ENCODE measurements at places on chromosomes 16 and 17.

GRCh38 chr16:85208181-85208580 lies 95.9 kb upstream of the CIBAR2 start:
- no peak for DNase-seq

GRCh38 chr17:42855048-42855596 lies 4.1 kb downstream of the AOC3 start:
- no peak for DNase-seq

- no peak for DNase-seq
Measured at GRCh38 chr17:32960815-32961214, 30.8 kb upstream of the SPACA3 start.

GRCh38 chr17:75331671-75332070 lies 42.4 kb upstream of the SLC25A19 start:
- no peak for DNase-seq

DNA sequence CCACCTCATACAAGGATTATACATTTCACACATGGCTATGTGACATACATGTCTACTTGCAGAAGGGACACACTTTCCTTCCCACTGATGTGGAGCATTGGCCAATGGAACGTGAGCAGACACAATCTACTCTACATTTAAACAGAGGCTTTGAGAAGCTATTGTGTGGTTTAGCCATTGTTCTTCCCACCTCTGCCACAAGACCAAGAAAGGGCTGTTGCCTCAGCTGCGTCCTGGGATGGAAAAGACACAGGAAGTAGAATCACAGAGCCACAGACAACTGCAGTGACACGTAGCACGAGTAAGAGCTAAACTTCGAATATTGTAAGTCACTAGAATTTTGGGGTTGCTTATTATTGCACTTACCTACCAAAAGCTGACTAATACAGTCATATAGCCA lies 33.3 kb downstream of the PRKCB start:
- no peak for DNase-seq

GRCh38 chr16:50067290-50067853 lies 1.6 kb downstream of the HEATR3 start:
- peak; percentile 52 for DNase-seq

DNA sequence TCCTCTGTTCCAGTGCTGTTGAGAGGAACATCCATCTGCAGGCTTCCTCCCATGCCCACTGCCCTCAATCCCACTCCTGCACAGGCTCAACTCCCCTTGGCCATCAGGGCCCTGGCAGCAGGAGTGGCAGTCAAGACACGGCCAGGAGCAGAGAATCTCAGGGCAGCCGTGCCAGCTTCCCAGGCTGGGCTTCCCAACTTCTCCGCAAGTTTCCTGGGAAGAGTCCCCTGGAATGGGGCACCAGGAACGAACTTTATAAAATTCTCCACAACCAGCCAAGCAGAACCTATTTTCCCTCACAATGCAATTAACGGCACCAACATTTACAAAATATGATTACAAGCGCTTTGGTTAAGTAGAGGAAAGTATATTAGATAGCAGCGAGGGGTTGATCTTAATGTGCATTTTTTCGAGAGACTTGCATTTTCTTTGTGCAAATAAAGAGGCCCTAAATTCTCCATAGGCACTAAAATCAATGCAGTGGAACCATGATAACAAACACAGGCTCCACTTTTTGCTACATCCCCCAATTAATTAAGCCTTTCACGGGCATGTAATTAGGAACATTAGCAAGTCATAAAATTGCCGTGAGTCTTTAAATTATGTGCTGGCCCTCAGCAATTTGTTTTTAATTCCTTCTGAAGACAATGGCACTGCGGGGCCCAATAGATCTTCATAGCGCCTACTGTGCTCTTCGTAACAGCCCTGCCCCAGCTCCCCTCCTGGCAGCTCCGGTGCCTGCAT lies 99.9 kb upstream of the LHX1 start:
- no peak for DNase-seq

DNA sequence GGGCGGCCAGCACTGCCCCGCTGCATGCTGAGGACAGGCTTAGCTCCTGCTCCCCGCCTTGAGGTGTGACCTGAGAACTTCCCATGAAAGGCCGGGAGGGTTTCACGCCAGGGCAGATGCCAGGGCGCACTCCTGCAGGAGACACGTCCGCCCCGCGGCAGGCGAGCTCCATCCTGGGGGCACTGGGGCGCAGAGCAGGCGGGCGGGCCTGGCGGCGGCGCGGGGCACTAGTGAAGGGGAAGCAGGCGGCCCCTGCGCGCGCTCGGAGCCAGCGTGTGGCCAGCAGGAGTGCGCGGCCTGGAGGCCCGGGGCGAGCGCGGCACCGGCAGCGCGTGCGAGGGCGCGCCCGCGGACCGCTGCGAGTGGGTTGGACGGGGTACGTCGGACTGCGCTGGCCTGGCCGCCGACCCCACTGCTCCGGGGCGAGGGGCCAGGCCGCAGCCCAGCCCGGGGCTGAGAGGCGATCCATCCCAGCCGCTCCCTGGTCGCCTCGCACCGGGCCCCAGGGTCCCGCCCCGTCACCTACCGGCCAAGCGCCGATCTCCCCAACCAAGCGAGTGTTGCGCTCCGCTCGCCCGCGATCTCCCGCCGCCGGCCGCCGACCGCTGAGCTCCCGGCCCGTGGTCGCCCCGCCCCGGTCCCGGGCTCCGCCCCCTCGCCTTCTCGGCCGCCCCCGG lies at the start of gene MAP3K14:
Gene MAP3K14 (minus strand): TSS at position 587 of the 677 bp plus-strand sequence. CDS start 26,275 bp downstream, outside the sequence.
- DNase-seq, result peak; percentile 50

- no peak for DNase-seq
Measured at GRCh38 chr16:23519282-23519681, 9.0 kb upstream of the GGA2 start.

DNA sequence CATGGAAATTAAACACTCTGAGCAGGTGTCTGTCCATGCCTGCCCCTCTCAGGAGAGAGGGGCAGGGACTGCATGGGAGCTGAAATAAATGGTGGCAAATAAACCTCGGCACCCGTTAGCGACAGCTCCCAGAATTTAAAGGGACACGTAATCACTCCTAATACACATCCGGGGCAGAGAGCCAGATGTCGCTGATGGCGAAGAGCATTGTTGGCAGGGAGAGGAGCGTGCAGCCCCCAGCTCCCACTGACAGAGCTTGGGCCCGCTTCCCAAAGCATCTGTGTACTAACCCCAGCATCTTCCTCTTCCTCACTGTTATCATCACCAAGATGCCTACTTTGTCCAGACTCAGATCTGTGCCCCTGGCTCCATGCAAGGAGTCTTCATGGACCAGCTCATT lies 85.8 kb downstream of the IRX5 start:
- DNase-seq, result no peak

DNA sequence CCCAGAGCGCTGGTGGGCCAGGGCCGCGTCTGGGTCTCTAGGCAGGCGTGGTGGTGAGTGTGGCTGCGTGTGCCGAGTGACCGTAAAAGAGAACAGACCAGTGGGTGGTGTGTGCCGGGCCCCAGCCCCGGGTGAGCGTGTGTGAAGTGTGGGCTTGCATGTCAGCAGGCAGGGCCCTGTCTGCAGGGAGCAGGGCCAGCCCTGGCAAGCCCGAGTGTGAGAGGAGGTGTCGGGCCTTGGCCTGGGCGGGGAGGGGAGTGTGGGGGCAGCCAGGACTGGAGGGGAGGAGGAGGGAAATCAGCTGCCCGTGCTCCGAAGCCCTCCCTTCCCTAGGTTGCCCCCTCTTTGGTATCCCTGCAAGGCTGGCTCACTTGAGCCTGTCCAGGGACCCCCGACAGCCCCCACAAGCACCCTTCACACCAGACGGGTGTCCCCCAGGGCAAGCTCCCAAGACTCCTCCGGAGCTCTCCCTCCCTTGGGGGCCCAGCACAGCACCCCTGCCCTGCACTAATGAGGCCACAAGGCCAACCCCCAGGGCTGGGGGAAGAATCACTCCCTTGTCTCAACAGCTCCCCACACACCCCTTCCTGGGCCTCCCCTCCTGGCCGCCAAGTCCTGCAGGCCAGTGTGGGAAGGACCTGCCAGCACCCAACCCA lies 1.9 kb downstream of the USH1G start:
- no peak for DNase-seq
